ENCODE measurements at places on chromosomes 4 and X.

GRCh38 chr4:170007113-170007512 is 19.1 kb downstream of the MFAP3L start:
- DNase-seq = peak; percentile 68

- no peak for DNase-seq
Measured at GRCh38 chr4:20259707-20260106, 8.0 kb downstream of the SLIT2 start.

DNA sequence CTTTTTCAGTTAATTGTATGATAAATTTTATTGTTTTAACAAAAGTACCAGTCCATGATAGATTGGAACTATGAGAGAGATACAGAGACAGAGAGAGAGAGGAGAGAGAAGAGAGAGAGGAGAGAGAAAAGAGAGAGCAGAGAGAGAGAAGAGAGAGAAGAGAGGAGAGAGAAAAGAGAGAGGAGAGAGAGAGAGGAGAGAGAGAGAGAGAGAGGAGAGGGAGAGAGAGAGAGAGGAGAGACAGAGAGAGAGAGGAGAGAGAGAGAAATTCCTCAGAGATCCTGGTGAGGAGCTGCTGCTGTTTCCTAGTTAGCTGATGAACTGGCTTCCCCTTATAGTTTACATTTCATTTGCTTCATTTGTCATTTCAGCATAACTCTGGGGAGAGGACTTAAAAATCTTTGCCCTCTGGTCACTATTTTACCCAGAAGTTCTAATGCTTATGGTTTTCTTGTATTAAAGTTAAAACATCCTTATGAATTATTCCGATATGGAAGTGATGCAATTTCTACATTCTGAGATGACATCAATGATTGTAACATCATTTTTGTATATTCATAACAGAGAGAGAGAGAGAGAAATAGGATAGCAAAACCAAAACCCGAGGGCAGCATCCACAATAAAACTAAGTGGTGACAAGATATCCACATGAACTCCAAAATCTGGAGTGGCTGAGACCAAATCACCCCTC is 10.8 kb downstream of the CTAG1A start:
- no peak for DNase-seq

DNA sequence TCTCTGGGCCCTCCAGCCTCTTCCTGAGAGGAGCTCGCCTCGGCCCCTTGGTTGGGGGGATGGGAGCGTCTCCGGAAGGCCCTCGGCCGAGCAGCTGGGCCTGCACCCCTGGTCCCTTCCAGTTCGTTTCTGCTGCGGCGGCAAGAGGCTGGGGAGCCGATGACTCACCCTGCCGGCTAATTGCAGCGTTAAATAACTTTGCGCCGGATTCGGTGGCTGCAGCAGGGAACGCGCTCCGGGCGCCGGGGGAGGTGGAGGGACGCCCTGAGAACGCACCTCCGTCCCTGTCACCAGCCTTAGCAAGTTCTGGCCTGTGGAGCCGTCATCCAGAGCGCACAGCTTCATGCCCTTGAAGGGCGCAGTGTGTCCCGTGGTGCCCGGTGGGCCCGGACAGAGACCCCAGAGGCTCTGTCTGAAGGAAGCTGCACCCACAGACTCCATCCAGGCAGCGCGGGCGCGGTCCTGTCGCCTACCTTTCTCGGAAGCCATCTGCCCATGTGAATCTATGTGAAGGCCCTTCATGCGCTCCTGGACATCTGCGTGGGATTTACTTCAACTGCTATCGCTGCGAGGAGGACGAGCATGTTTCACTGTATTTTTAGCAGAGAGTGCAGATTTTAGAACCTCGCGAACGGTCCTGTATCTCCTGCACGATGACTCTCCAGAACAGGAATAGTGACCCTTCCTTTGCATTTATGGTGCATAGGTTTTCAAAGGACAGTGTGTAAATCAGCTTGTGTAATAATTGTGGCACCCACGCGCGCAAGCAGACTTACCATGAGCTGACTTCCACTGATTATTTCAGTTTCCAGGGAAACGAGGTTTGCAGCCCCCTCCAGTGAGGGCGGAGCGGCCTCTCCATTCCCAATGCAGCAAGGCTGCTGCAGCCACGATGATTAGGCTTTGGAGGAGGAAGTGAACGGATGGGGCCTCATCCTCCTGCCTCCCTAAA is 1.7 kb upstream of the TMEM271 start:
- no peak for DNase-seq

GRCh38 chr4:109465069-109465468 is 31.5 kb downstream of the SEC24B start:
- no peak for DNase-seq

DNA sequence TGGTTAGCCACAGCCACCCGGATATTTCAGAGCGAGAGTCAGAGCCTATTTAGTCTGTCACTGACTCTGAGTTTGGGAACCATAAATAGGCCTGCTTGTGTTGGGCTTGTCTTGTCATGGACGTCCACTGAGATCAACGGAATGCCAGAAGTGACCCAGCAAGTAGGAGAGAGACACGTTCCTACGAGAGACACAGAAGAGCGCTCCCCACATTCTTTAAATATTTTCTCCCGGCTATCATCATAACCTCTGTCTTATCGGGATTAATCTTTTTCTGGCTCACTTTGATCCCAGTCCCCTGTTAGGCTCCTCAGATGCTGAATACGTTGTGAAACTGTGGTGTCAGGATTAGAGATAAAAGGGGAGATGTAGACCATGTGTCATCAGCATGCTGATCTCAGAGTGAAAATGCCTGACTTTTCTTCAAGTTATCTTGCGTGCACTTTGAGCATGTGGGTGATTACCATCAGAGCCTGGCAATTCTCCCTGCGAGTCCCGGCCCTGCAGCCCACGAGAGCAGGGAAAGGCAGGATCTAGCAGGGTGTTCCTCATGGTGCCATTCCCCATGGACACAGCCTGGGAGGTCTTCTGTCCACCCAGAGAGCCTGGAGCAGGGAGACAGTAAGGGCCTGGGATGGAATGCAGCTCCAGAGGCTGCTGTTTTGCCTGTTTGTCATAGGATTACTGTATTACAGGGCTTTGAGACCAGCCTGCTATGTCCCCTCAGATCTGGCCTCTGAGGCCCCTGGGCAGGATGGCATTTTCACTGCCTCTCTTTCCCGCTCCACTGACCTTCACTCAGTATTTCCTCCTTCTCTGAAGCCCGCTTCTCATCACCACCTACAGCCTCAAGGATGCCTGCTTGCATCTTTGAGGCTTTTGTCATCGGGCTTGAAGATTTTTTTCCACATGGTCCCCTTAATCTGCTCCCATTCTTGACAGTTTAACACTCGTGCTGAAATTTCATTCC is 2.8 kb upstream of the TENM3 start:
- DNase-seq = peak; percentile 92

- no peak for DNase-seq
Measured at GRCh38 chr4:109009909-109010308, 247.1 kb upstream of the ETNPPL start.

- no peak for DNase-seq
Measured at GRCh38 chr4:78660559-78660958, 109.0 kb downstream of the ANXA3 start.

DNA sequence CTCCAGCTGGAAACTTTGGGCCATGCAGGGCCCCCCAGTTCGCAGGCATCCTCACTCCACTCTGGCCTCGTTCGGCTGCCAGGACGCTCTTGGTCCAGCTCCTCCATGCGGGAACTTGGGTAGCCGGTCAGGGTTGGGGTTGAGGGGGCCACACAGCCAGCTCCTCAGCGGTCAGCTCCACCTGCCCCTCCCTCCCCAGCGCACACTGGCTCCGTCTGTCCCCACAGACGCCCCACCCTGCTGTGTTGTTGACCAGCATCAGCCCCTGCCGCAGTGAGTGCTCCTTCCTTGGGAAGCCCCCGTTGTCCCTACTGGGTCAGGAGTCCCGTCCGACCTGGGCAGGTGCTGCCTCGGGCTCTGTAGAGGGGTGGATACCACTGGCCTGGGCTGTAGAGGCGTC is 5.8 kb downstream of the FGFRL1 start:
- no peak for DNase-seq

- DNase-seq = no peak
Measured at GRCh38 chrX:87572901-87573300, 55.3 kb downstream of the KLHL4 start.

GRCh38 chr4:121030131-121030530 is 42.2 kb downstream of the NDNF start:
- no peak for DNase-seq

- DNase-seq = no peak
Measured at GRCh38 chrX:105050921-105051320, 169.6 kb downstream of the TEX13A start.

DNA sequence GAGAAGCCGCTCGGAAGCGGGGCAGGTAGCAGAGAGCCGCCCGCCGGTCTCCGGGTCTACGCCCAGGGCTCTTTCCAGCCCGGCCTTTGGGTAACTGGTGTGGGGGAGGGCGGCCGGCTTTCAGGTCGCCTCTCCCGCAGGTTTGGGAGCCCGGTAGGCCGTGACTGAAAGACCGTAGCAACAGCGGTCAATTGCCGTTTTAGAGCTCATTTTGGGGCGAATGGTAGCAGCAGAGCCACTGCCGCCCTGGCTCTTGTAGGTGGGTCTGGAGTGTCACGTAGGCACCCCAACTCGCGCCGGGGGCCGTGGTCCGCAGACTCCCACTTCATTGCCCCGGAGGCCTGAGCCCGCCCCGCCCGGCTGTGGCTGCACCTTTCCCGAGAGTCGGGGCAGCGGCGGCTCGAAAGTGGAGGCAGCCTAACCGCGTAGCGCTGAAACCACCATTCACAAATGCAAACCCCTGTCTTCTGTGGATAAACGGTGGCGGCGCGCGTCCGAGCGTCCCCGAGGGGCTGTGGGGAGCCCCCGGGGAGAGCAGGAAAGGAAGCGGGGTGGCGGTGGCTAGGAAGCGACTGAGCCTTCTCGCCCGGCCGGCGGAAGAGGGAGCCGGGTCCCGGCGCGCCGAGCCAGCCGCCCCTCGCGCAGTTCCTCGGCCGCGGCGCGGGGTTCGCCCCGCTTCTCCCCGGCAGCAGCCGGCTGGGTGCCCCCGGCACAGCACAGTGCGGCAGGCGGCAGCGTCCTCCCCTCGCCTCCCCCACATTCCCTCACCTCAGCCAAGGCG is 2185.1 kb upstream of the TENM3 start:
- no peak for DNase-seq

GRCh38 chrX:134793978-134794377 is 135.7 kb upstream of the PLAC1 start:
- DNase-seq = no peak

DNA sequence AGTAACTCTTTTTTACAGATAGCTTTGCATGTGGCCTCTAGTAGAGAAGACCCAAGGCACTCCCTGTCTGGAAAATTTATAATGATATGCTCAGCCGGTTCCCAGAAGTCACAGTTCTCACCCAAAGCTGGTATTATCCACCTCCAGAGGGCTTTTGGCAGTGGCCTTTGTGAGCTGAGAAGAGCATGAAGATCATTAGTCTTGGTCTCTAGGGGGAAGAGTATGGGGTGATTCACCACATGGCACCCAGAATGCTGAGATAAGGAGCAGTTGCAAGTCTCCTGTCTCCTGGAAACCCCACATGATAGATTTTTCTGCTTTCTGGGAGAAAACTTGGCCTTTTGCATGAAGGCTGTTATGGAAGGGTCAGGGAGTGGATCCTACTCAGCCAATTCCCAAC is 75.4 kb upstream of the PRPS1 start:
- DNase-seq = no peak

DNA sequence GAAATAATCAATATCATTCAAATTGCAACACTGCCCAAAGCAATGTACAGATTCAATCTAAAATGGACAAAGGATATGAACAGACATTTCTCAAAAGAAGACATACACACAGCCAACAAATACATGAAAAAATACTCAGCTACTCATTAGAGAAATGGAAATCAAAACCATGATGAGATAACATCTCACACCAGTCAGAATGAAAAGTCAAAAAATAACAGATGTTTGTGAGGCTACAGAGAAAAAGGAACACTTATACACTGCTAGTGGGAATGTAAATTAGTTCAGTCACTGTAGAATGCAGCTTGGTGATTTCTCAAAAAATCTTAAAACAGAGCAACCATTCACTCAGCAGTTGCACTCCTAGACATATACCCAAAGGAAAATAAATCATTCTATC is 205.2 kb downstream of the DKK2 start:
- DNase-seq = no peak

GRCh38 chr4:130071746-130072145 is 975.8 kb downstream of the C4orf33 start:
- DNase-seq = no peak

GRCh38 chrX:152905081-152905420 is 7.2 kb downstream of the ZNF185 start:
- no peak for DNase-seq

DNA sequence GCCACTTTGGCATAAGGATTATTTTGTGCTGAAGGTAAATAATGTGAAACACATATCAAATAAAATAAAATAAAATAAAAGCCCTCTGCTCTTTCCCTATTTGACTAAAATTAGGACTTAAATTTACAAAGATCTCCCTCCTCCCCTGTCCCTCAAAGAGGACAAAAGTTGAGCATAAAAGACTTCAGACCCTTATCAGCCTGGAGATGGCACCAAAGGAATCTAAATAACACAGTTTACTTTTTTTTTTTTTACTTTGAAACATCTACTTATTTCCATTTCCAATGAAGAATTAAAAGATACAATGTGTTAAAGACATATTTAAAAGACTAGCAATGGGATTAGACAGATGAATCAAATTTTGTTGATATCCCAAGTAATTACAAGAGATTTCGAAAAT is 89.7 kb downstream of the EPHA5 start:
- no peak for DNase-seq

GRCh38 chr4:151649479-151649878 is 111.3 kb downstream of the GATB start:
- no peak for DNase-seq

DNA sequence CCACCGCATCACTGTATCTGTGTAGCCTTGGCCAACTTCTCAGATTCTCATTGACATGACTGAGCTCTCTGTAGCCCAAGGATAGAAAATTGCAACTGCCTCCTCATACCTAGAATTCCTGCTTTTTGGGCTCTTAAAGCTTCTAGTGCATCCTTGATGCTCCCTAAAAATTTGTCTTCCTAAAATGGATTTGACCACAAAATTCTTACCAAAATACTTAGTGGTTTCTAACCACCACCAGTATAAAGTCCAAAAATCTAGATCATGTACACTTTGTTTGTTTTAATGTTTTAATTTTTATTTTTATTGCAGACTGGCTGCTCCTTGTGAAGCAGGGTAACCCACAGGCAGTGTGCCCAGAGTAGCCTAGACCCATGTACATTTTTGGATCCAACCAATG is 75.5 kb downstream of the TBC1D9 start:
- DNase-seq = no peak

Data from RCC 7860 (cell line).